ENCODE measurements at places on chromosomes 7 and 10.

- DNase-seq: no peak
Measured at GRCh38 chr7:92834507-92835260, 1.7 kb downstream of the CDK6 start.

DNA sequence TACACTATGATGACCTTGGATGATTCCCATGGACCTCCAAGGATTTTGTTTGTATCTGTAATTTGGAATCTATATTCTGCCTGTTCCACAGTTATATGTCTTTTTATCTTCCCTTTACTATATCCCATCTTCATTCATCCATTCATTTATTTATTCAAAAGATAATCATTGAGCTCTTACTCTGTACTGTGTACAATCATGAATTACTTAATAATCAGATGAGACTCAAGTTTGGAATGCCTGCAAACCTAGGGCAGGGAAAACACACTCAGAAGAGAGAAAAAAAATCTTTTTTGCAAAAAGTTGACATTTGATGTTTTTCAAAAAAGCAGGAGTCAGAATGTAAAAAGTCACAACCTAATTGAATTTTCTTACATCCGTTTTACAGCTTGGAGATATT lies 170.2 kb upstream of the GNAI1 start:
- no peak for DNase-seq

DNA sequence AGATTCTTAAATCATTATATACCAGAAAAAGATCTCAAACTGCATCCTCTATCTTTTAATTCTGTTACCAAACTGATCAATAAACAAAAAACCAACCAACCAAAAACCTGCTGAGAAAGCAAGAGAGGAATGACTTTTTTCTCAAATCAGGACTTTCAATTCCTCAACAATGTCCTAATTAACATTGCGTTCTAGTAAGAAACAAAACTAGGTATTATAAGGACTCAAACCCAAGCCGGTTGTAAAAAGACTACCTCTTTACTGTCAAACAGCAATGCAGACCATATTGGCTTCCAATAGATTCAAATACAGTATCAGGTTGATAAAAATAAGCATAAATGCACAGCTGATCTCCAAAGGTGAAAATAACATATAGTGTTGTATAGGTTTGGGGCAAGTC lies 57.3 kb downstream of the ETV1 start:
- no peak for DNase-seq

- DNase-seq: no peak
Measured at GRCh38 chr10:71131096-71131495, 81.3 kb upstream of the UNC5B start.

- DNase-seq: no peak
Measured at GRCh38 chr7:52917982-52918578, 117.4 kb upstream of the POM121L12 start.

Measured in putamen (tissue), 1 donor.